ENCODE measurements at places on chromosomes 4 and X.
A peak's percentile ranks its signal among the peaks of the same experiment; 100 is the strongest.

- DNase-seq: no peak
Measured at GRCh38 chrX:72554448-72555140, 18.0 kb downstream of the HDAC8 start.

GRCh38 chr4:62601737-62602136, 1401.6 kb downstream of the ADGRL3 start:
- no peak for DNase-seq

- DNase-seq: no peak
Measured at GRCh38 chr4:27154706-27155105, 294.1 kb downstream of the STIM2 start.

GRCh38 chr4:7332216-7333023, 102.3 kb downstream of the PSAPL1 start:
- no peak for DNase-seq

GRCh38 chrX:148133105-148133725, 152.1 kb downstream of the FMR1NB start:
- peak; percentile 17 for DNase-seq

DNA sequence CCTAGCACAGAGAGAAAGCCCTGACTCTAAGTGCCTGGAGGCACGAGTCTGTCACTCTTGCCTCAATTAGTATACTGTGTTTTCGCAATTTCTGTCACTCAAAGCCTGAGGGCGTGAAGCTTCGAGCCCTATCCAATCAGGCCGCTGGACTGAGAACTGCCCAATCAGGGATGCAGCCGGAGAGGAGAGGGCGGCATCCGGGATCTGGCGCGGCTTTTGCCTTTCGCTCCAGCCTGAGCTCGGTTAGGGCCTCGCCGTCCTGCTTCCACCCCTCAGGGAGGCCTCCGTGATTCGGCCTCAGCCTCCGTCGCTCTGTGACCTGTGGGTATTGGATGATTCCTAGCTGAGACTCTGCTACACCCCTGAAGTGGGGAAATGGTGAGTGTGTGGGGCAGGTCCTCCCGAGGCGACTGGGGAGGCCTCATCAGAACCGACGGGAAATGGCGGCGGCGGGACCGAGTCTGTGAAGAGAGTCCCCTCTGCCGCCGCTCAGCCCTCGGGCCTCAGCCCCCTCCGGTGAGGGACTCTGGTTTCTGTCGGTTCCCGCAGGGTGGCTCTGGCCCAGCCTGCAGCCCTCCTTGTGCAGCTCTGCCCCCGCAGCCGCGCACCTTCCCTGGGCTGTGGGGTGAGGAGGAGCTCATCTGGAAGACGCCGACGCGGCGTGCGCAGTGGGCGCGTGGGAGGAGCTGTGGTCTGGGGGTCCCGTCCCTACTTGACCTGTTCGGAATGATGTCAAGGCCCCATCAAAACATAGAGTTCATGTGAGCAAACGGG, 48.5 kb downstream of the ZNF141 start:
- no peak for DNase-seq

DNA sequence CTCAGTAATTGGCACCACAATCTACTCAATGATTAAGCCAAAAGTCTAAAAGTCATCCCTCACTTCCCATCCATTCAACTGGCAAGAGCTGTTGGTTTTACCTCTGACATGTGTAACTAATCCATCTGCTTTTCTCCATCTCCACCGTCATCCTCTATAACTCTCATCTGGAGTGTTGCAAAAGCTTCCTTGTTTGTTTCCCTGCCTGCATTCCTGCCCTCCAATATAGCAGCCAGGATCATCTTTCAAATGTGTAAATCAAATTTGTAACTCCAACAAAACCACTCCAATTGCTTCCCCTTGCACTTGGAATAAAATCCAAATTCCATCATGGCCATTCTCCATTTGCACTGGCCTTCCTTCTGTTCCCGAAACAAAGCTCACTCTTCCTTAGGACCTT, 4.3 kb upstream of the PLAC8 start:
- no peak for DNase-seq

DNA sequence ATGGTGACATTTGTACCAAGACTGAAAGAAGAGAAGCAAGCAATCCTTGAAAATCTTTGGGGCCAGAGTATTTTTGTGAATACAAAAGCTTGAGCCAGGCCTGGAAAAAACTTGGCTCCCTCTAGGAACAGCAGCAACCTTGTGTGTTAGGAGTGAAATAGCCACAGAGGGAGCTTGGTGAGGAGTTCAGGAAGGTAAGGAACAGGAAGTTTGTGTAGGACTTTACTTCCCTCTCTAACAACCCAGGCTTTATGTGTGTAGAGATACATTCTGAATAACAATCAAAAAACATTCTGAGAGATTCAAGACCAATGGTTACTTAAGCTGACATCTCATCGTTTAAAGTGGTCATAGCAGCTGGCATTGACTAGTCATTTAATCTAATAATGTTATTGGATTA, 668.5 kb downstream of the PCDH18 start:
- DNase-seq: peak; percentile 17

DNA sequence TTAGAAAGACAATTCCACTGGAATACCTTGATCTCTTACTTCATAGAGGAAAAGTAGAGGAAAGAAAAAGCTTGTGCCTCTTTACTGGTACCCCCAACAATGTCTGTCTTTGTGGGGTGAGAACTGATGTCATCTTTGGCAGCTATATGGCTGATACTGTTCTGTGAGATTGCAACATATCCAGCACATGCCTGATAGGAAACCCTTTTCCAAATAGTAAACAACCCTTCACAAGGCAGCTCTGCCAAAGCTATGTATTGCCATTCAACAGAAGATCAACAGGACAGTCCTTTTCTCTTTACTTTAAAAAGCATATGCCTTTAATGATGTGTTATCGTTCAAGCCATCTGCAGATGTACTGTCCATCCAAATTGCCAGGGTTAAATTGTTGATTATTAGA, 105.9 kb downstream of the IL1RAPL1 start:
- DNase-seq: no peak

DNA sequence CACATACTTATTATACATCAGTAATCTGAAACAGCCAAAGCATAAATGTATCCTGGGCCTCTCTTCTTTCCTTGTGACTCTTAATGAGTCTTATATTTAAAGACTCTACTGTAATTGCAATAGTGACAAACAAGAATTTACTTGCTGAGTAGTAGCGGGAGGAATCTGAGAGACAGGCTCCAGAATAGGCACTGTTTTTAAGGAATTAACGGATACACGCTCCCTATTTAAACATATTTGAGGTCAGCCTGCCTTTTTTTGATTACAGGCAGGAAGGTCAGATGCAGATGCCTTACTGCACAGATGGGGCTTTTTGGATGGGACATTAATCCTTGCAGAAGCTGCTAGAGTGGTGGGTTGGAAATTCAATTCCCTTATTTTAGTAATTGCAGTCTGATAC, 196.3 kb upstream of the ANXA3 start:
- no peak for DNase-seq

GRCh38 chr4:54626113-54626512, 31.6 kb upstream of the KIT start:
- DNase-seq: no peak

GRCh38 chr4:187849556-187850225, 145.9 kb upstream of the ZFP42 start:
- DNase-seq: no peak

DNA sequence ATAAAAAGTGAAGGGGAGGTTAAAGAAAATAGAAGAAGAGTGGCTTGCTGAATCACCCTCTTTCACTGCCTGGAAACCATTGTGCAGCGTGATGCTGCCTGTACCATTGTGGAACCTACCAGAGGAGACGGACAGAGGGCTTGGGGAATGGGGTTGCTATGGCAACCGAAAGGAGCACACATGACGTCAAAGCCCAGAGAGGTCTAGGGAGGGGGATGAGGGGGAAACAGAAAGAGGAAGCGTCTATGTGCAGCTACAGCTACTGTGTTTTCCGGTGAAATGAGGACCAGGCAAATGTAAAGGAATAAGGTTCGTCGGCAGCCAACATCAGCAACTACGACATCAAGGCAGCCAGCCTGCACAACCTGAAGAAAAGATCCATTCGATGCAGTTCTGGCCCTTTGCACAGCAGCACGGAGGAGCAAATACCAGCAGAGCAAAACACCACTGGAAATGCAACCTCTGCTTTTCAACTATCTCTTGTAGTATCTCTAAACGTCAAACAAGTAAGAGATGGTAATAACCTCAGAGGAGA, at the start of gene MAPK10:
Gene MAPK10 (minus strand): TSS at position 110 of the 535 bp plus-strand sequence.
- DNase-seq: peak; percentile 86

GRCh38 chr4:125187226-125188176, 127.3 kb upstream of the FAT4 start:
- no peak for DNase-seq

DNA sequence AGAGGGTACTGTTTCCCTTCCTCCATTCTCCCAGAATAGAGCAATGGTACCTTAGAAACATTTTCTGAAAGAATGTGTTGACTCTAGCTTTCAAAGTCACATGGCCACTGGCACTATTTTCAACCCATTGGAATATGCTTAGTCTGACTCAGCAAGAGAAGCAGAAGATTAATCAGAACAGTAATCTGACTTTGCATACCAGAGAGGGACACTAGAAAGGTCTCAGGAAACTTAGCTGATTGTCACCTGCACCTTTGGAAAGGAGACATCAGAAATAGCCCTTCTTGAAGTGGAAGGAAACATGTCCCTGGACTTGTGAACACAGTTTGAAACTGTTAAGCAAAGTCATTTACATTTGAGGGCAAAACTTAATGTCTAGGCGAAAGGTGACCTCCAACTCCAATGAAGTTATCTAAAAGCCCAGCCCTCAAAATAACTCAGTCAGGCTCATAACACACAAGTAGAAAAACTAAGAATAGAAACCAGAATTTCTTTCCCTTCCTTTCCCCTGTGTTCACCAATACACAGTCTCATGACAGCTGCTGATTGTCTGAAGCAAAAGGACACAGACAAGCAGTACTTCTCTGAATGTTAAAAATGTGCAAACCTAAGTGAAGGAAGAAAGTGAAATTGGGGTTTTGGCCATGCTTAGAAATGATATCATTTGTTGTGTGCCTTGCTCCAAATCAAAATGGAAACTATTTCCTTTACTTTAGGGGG, 270.8 kb downstream of the GRIA3 start:
- no peak for DNase-seq

DNA sequence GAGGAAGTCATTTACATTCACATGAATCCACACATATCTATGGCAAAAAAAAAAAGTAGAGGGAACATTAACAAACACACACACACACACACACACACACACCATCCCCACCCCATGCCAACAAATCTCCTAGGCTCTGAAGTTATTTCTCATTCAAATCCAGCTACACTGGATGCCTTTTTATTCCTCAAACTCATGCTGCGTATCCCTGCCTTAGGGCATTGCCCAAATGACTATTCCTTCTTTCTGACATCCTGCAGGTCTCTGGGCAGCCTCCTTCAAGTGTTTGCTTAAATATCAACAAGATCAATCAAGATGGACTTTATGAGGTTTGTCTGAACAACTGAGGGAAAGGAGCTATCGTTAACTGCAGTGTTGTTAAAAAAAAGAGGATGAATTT, 106.5 kb upstream of the FAM9A start:
- DNase-seq: no peak

DNA sequence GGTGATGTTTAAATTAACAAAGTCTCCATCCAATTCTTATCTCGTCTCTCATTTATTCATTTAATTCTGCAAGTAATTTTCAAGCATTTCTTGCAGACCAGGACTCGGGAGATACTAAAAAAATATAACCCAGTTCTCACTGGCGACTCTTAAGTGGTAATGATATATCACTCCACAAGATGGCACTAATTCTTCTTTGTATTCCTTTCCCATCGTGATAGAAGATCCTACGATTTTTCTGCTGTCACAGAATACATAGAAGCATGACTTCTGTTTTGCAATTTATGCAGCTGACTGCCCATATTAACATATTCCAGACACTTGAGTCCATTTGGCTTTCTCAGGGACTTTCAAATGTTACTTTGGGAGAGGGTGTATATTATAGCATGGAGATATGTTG, 64.0 kb upstream of the FGF13 start:
- peak; percentile 55 for DNase-seq

DNA sequence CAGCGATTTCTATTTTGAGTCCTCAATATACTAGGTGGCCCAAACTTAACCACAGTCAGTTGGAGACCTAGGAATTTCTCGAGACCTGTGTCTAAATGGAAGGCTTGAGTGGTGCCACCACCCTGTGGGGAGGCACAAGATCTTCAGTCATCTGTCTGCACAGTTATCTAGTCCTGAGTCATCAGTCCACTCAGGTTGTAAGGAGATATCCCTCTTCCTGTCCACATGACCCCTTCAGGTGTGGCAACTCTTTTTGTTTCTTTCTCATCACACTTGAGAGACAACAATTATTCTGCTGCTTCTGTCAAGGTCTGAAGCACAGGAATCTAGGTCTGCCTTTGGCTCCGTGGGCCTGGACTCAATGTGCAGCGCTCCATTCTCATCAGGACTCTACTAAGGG, 64.4 kb upstream of the IBSP start:
- DNase-seq: no peak

Measured in suppressor macrophage (primary cell).